Activated T-helper 1 cell treated with anti-CD3 and anti-CD28 coated beads, Interleukin-2, amount 50 U/mL, for 16 hours (primary cell): ENCODE measurements at places on chromosomes 12 and 14.

- no peak for DNase-seq
Measured at GRCh38 chr14:80212023-80212397, 706 bp upstream of the DIO2 start.

DNA sequence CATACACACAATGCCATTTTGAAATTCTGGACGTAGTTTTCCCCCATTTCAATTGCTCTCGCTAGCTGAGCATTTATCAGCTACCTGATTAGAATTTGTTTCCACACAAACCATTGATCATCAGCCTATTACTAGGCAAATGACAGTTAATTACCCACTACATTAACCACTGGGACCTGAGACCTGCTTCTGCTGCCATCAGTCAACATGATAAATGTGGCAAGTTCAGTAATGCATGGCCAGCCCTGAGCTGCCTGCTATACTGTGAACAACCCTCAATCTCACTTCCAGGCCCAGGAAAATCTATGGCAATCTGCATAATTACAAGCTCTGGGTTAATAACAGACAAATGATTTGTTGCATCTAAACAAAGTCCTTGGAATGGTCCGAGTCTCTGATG lies 43.5 kb downstream of the LMO3 start:
- DNase-seq = no peak

DNA sequence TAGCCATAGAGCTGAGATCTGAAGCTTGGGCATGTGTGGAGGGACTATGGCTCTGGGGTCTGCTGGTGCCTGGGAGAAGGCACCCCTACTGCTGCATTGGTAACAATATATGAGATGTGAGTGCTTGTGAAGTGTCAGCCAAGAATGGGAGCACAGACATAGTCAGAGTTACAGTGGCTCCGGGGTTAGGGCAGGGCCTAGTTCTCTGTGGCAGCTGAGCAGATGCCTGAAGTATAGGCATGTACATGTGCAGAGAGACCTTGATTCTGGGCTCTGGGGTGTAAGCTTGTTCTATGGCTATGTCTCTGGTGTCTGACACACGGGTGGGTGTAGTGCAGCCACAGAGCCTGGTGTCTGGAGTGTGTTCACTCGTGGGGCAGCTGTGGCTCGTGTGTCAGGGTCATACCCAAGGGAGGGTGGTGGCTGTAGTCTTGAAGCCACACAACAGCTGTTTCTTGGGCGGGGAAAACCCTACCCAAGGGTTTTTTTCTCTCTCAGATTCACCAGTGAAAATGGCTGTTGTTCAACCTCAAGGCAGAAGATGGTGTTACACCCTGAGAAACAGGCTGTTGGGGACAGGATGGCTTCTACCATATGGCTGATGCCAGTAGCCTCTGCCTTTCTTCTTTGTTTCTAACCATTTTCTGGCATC lies 11.9 kb upstream of the TCL1A start:
- no peak for DNase-seq

DNA sequence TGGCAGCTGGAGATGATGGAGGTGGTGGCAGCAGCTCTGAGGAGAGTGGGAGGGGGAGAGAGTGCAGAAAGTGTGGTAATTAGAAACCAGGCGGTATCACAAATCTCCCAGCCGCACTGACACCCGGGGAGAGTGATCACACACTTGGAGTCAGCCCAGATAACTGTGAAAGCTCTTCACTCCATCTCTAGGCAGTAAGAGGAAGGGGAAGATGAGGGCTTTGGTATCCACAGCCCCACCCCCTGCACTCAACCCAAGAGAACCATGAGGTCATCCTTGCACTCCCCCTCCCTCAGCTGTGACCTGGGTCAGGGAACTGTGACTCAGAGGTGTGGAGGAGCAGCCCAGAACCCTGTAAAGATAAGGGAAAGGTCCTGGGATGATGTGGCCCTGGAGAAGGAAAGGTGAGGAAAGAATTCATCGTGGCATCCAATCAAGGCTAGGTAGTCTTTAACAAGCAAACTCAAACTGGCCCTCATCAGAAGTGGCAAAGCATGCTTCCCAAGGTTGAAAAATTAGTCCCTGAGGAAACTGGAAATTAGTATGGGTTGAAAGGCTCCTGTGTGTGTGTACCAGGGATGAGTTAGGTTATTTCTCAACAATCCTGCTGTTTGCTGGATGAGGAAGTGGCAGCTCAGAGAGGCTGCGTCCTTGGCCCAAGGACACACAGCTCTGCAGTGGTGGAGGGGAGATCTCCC lies 111.0 kb upstream of the LHX5 start:
- DNase-seq = no peak

DNA sequence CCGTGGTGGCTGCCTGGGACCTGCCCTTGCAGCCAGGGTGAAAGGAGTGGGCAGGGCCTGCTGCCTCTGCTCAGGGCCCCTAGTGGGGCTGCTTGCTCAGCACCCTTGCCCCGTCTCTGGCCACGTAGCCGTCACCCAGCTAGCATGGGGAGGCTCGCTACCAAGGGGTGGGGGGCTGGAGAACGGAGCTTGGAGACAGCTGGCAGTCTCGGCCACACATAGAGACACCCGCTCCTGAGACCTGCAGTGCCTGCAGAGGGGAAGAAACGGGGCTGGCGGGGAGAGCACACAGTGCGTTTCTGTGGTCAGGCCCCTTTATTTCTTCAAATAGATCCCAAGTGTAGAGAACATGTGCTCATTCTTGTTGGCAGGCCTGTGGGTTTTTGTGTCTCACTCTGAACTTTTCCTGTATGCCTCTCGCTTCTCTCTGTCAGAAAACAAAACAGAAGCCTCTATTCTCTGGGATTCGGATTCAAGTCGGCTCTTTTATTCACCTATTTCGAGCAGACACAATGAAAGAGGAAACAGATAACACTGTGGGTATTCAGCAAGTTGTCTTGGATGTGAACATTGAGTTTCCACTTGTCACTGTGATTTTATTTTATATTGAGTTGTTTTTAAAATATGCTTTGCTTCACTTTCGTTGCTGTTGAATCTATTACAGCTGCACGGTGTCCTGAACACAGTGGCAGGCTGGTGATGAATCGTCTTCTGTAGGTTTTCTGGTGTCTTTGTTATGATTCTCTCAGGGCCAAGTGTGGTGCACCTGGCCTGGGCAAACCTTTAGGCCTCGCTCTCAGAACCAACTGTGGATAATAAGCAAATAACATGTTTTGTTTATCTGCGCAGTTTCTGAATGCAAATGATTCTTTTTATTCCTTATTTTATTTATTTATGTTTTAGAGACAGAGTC lies 26.5 kb downstream of the PACS2 start:
- no peak for DNase-seq
